ENCODE measurements at places on chromosomes 7 and 10.

DNA sequence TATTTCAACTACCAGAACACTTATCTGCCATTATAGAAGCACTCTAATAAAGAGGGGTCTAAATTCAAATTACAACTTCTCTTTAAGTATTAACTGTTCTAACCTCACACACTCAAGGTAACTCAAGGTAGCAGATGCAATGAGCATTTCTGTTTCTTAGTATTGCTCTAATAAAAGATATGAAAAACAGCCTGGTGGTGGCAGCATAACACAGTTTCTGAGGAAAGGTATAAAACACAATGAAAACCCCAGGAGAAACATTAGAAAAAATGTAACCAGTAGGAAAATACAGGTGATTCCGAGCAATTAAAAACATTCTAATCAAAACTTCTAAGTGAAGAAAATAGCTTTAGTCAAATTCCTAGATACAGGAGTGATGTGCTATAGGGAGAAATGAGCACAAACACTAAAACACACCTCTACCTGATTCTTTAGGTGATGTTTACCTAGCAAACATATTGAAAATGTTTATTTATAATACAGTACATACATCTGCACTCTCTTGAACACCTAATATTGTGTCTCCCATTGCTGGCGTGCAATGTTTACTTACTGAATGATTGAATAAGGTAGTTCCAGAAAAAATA, 3.5 kb downstream of the MKRN1 start:
- DNase-seq: no peak

DNA sequence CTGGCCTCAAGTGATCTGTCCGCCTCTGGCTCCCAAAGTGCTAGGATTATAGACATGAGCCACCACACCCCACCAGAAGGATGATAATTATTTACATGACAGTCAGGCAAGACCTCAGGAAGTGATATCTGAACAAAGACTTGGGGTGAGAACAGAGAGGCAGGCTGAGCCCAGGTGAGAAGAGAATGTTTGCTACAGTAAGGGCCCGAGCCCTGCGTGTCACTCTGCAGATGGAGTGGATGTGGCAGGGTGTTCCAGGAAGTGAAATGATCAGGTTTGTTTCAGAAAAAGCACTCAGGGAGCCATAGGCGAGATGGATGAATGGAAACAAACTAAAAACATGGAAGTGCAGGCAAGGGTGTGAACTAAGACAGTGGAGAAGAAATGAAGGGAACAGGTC, 22.2 kb downstream of the SFMBT2 start:
- DNase-seq: no peak

GRCh38 chr10:71657604-71658466, 61.7 kb downstream of the C10orf105 start:
- no peak for DNase-seq

DNA sequence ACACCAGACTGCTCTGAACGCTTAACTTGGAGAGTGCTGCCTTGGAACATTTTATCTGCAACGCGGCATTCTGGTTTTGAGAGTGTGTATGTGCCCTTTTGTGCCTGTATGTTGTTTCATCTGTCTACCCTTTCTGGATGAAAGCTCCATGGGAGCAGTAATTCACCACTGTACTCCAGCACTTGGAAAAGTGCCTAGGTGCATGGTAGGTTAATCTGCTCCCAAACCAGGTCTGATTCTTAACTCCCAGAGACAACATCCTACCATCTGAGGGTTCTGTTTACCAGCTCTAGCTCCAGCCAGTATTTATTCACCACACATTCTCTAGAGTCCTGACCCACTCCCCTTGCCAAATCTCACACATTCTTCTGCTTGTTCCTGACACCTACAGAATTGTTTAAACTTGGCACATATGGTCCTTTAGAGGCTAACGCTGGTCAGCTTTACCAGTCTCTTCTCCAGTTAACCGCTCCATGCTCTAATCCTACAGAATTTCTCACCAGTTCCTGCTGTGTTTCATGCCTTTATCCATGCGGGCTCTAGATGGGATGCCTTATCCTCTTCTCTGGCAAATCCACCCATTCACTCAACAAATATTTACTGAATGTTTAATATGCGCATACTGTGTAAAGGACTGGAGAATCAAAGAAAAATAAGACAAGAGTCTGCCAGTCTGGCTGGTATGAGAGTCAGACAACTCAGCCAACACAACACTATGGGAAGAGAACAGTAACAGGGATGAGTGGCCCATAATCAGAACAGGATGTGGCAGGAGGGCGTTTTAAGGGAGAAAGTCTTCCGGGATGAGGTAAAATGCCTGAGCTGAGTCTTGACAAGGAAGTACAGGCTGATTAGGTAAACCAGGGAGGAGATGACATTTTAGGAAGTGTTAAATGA, 46.3 kb downstream of the MTPN start:
- no peak for DNase-seq

- DNase-seq: no peak
Measured at GRCh38 chr7:159099711-159100231, 44.9 kb downstream of the VIPR2 start.

DNA sequence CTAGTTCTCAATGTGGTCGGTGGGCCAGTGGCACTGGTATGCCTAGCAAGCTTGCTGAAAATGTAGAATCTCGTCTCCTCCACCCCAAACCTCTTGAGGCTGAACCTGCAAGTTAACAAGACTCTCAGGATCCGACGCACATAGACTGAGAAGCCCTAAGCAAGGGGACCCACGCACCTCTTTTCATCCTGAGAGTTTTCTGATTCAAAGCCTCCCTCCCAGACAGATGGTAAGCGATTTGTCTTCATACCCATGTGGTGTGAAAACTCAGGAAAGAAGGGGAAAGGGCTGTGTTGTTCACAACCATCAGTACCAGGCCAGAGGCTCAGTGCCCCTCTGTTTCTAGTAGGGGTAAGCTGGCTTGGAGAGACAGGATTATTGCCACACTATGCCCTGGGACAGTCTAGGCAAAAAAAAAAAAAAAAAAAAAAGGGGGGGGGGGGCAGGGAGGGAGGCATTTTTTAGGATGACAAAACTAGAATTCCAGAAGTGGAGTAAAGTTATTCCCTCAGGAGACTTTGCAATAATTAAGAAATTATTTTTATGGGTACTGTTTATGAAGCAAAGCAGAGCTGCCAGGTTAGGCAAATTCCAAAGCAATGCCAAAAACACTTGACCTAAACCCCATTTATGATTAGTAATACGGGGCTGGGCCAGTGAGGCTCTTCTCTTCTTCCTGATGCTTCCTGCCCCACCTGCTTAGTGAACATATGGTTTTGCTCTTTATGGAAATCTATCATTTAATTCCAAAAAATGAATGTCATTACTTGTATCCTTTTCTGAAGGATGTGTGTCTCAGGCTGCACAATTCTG, 117.6 kb upstream of the PDLIM1 start:
- DNase-seq: no peak

- no peak for DNase-seq
Measured at GRCh38 chr10:78199759-78200158, 166.1 kb downstream of the RPS24 start.

DNA sequence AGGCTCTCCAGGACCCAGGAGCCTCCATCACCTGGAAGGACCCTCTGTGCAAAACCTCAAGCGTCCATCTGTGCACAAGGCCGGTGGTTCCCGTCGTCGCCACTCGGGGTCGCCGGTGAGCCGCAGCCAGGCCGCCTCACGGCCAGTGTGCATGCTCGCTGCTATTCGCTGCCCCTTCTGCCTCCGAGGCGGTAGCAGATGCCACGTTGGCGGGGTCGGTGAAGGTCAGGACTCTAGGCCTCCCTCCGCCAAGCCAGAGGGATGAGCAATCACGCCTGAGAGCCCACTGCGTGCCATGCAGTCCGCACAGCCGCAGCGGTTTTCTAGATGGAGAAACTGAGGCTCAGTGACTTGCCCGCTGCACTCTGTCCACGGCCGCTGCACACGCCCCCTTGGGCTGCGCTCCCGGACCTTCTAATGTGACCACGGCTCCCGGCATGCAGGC, 5.7 kb downstream of the UPK3B start:
- DNase-seq: peak; percentile 56

DNA sequence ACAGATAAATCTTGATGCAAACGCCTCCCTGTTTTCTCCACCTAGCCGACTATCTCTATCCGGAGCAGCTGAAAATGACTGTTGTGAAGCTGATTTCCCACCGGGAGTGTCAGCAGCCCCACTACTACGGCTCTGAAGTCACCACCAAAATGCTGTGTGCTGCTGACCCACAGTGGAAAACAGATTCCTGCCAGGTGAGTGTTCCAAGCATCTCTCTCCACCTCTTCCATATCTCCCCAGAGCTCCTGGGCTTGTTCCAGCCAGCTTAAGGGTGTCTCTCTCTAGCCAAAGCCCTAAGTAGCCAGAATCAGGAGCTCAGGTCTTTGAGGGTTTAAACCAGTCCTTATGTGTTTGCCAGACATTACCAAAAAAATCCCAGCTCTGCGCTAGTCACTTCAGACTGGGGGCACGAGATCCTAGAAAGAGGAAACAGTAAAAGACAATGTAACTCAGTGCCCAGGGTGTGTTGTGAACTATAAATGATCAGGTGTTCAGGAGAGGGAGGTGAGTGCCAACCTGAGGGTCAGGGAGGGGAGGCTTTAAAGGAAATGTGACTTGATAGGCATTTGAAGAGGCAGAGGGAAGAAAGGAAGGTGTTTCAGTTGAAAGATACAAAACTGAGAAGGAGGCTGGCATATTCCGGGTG, 4.4 kb downstream of the PLAU start:
- DNase-seq: no peak

- DNase-seq: no peak
Measured at GRCh38 chr10:125149036-125149679, 11.2 kb downstream of the CTBP2 start.

- DNase-seq: no peak
Measured at GRCh38 chr7:17159500-17160037, 138.9 kb upstream of the AHR start.

DNA sequence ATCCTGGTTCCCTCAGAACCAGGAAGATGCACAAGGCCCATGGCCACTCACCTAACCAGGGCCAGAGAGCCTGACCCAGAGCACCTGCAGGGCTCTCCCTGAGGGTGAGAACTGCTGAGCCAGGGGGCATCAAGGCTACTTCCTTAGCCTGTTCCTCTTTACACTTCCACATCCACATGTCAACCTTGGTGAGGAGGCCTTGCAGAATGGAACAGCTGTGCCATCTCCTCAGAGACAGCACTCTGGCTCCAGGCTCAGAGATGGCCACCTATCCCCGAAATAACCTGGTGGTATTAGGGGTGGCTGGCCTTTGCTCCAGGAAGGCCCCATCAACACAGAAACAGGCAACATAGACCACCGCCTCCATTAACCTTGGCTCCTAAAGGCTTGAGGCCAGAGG, 473.0 kb downstream of the RPS24 start:
- no peak for DNase-seq

GRCh38 chr7:29896685-29897411, 90.5 kb downstream of the WIPF3 start:
- DNase-seq: no peak

- DNase-seq: no peak
Measured at GRCh38 chr7:2060701-2061100, 172.0 kb downstream of the MAD1L1 start.

DNA sequence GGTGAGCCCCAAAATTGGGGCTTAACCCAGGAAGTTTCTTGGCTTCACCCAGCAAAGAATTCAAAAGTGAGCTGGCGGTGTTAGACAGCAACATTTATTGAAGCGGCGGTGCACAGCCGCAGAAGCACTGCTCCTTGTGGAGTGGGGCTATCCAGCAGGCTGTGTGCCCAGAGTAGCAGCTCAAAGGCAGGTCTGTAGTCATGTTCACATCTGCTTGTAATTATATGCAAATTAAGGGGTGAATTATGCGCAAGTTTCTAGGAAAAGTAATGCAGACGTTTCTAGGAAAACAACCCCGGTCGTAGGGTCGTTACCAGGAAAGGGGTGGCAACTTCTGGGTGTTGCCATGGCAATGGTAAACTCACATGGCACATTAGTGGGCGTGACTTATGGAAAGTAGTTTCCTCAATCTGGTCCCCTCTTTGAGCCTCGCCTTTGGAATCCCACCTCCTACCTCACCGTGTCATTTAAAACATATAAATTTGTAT, 13.7 kb upstream of the KBTBD2 start:
- DNase-seq: peak; percentile 90

GRCh38 chr7:128937647-128938543, at the start of gene IRF5:
IRF5 (plus strand) TSS chr7:128937927; CDS start chr7:128942082, 4,155 bp downstream.
- DNase-seq: no peak

DNA sequence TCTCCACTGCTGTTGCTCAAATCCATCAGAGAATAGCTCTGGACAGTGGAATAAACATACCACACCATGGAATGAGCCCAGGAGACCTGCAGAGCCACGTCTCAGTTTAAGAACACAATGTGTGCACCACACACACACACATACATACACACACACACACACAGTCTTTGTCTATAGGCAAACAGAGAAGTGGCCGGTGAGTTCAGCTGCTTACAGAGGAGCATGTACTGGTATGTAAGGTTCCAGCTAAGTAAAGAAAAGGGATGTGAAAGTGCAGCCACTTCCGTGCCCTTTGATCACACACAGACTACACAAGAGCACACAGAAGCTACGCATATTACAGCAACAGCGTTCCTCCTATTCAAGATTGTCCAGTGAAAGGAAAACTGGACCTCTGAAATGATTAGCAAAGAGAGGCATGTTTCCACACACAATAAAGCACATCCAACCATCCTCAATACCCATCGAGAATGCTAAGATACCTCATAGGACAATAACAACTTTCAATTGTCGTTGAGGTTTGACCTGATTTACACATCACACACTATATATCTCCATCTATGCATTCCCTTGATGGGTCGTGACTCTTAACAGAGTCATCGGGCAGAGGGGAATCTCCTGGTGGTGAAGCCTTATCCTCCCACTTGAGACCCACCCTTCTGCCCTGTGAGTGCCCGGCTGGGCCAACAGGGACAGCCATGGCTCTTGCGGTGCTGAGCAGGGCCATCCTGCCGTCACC, 23.6 kb downstream of the SLC35B4 start:
- DNase-seq: no peak

- DNase-seq: no peak
Measured at GRCh38 chr10:94622666-94623205, 60.8 kb upstream of the CYP2C18 start.

- no peak for DNase-seq
Measured at GRCh38 chr7:70154521-70155180, 556.4 kb downstream of the AUTS2 start.

DNA sequence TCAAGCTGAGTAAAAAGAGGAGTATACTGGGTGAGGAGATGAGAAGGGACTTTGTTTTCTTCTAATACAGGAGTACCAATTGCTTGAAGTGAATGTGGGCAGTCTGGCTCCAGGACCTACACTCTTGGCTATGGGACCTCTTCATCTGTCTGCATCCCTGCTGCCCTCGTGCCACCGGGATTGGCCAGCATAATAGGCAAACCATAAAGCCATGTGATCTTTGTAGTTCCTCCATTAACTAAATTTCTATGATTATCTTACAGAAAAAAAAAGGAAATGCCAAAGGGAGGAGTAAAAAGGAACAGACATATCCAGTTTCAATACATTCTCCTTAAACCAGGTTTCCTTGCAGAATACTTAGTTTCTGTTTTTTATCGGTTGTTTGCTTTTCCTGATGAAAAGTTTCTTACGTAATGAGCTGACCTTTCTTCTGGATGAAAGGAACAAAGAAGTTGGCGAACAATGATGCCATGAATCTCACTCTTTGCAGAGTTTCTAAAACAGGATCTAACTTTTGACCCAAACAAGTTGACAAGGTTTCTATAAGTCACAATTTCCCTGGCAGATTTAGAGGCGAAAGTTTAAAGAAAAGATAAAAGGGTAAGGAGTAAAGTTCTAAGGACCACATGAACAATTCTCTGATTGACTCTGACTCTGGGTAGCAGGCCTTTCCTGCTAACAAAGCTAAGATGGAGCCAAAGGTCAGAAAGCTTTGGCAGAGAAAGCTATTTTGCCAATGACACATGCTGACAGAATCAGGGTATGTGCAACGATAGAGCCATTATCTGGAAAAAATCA, 54.1 kb downstream of the LAMB1 start:
- no peak for DNase-seq
